ENCODE measurements at places on chromosomes 13 and 19.
A peak's percentile ranks its signal among the peaks of the same experiment; 100 is the strongest.

DNA sequence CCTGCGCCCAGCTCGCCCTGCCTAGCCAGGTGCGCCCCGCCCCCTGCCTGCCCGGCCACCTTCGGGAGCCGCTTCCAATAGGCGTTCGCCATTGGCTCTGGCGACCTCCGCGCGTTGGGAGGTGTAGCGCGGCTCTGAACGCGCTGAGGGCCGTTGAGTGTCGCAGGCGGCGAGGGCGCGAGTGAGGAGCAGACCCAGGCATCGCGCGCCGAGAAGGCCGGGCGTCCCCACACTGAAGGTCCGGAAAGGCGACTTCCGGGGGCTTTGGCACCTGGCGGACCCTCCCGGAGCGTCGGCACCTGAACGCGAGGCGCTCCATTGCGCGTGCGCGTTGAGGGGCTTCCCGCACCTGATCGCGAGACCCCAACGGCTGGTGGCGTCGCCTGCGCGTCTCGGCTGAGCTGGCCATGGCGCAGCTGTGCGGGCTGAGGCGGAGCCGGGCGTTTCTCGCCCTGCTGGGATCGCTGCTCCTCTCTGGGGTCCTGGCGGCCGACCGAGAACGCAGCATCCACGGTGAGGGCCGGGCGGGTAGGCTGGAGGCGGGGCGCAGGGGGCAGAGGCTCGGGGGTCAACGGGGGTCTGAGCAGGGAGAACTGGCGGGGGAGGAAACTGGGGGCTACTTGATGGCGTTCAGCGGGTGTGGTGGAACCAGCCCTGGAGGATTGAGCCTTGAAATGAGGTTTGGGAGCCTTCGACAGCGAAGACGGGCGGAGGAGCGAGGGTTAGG, at the start of gene SPINT2:
TSS of gene SPINT2 (plus strand) at position 88 of the 727 bp plus-strand sequence. CDS start at position 408, 320 bp downstream.
- no peak for DNase-seq

- no peak for DNase-seq
These were observed 240.0 kb upstream of the SGCG start for GRCh38 chr13:22940736-22941135.

GRCh38 chr13:103883164-103883563, 816.9 kb upstream of the SLC10A2 start:
- no peak for DNase-seq

DNA sequence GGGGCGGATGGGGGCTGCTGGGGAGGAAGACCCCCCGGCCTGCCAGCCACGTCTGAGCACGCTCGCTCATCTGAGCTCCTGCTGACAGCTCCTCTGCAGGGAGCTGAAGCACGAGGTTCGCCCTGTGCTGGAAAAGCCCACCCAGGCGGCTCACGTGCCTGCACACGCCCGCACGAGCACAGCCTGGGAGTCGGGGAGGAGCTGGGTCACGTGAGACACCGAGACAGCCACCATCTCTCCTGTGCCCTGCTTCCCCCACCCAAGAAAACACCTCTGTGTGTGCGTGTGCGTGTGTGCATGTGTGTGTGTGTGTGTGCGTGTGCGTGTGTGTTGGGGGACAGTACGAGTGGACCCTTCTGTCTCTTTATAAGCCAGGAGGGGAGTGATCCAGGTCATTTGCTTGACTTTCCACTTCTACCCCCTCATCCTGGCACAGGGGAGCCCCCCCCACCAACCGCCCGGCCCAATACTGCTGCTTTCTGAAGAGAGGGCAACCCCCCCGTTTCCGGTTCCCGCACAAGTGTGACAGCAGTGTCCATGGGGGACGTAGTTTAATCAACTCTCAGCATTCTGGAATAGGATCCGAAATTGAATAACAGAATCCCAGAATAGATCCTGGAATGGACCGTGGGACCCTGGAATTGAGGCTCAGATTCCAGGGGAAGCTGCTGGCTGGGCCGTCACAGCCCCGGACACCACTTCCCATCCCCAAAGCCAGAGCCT, 42.5 kb downstream of the CELF5 start:
- no peak for DNase-seq

- DNase-seq, result no peak
These were observed 228.6 kb downstream of the DNAJC15 start for GRCh38 chr13:43251961-43252360.

GRCh38 chr13:35255241-35255640, 221.2 kb downstream of the MAB21L1 start:
- no peak for DNase-seq

- DNase-seq, result no peak
These were observed 236.7 kb upstream of the IPO5 start for GRCh38 chr13:97716746-97717145.

- no peak for DNase-seq
These were observed 671 bp downstream of the MCOLN1 start for GRCh38 chr19:7522923-7523667.

GRCh38 chr19:46463516-46463915, 7.8 kb downstream of the PNMA8A start:
- DNase-seq, result no peak

- DNase-seq, result no peak
These were observed 7.9 kb upstream of the MYO16 start for GRCh38 chr13:108621462-108621861.

DNA sequence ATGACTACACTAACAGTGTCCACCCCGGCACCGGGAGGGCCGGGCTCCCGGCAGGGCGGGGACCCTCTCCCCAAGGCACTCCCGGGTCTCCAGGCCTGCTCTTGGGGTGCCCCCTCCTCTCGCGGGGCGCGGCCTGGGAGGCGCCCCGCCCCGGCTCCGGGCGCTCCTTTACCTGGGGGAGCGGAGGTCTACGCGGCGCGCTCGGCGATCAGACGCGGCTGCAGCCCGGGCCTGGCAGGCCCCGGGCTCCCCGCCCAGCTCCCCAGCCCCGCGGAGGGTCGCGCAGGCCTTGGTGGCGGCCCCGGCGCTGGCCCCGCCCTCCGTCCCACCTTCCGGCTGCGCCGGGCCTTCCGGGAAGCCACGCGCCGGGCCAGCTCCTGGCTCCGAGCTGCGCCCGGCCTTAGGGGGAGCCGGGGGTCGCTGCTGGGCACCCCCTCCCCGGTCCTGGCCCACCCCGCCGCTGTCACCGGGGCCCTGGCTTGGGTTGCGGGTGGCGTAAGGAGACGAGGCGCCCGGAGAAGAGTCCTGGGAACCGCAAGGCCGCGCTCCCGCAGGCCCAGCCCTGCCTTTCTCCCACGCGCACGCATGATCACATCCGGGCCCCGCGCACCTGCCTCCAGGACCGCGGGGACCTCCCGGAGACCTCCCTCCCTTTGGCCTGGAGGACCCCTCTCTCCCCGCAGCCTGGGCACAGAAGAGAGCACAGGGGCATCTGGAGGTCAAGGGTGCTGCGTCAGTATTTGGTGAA, at the start of gene C19orf12:
TSS of gene C19orf12 (minus strand) at position 309 of the 748 bp plus-strand sequence. CDS start 6,848 bp downstream, outside the sequence.
- DNase-seq, result peak; percentile 67

GRCh38 chr19:13066933-13067807, 35.5 kb downstream of the LYL1 start:
- DNase-seq, result no peak

DNA sequence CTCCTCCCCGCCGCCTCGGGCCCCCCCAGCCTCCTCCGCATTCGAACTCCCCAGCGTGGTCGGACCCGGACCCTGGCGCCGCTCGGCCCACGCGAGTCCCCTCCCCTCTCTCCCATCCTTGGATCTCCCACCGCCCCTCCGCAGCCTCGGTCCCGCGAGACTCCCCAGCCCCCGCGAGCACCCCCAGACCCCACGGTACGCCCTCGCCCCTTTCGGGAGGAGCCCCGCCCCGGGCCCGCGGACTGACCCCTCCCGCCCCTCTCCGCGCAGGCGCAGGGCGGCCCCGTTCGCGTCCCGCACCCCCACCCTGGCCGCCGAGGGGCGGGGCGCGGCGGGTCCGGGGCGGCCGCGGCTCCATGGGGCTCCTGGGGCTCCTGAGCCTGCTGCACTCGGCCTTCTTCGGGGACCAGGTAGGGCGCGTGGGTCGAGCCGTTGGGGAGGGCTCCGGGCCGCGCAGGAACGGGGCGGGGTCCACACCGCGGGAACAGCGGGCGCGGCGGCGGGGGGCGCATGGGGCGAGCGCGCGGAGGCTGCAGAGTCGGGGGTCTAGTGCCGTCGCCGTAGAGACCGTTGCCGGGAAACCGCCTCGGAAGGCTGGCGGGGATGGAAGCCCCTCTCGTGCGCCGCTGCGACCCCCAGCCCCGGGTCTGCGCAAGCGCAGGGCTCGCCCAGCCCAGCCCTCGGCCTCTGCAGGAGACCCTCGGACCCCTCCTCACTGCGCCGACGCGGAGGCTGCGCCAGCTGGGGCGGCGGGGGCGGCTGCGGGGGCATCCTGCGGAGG, 3.8 kb upstream of the APC2 start:
- no peak for DNase-seq

- no peak for DNase-seq
These were observed at the start of gene DAND5 for GRCh38 chr19:12969292-12969988. Gene DAND5 (plus strand): TSS chr19:12969576. CDS start chr19:12969661, 85 bp downstream.

GRCh38 chr19:2775556-2776430, 7.3 kb downstream of the SGTA start:
- peak; percentile 79 for DNase-seq

DNA sequence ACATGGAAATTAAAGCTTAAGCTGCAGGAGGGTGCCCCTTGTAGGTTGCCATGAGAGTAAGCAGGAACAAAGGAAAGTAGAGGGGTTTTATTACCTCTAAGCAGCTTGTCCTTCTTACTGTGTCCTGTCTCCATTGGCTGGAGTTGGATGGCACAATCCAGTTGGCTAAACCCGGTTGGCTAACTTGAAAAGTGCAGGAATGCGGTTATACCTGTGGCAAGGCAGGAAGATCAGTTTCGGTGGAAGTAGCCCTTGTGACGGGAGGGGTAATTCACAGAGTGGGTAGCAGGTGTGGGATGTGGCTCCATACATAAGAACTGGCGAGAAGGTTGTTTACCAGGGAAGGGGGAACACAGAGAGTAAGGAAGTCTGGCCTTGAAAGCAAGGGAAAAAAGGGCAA, 3.2 kb downstream of the ZNF726 start:
- DNase-seq, result no peak

DNA sequence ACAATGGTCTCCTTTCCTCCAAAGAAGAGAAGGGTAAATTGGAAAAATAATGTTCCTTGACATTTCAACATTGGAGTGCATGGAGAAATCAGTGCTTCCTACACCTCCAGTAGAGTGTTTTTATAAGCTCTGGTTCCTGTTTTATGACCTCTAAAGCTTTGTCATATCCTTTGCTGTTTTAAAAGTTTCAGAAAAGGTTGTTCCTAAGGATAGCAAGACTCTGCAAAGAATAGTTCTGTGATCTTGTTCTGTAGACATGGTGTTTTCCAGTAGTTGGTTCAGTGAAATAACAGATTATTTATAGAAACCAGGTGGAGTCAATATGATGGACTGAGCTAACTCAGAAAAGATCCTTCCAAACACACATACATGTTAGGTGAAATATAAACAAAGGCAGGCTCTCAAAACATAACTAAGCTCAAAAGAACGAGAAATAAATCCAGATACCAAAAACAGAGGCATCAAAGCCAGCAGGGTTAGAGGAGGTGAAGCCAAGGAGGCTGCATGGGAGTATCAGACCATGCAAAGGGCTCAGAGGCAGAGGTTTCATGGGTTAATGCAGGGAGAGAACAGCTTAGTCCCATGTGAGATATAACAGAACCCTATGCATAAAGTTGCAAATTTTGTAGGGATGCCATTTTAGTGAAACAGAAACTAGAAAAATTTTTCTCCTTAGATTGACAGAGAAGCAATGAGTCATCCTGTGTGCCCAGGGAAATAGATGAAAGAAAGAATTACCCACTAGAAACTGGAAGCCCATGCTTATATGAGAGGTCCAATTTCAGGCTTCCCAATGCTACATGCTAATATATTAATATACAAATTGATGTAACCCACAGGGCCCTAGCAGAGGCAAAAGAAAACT, 44.3 kb downstream of the SHISA2 start:
- DNase-seq, result no peak

DNA sequence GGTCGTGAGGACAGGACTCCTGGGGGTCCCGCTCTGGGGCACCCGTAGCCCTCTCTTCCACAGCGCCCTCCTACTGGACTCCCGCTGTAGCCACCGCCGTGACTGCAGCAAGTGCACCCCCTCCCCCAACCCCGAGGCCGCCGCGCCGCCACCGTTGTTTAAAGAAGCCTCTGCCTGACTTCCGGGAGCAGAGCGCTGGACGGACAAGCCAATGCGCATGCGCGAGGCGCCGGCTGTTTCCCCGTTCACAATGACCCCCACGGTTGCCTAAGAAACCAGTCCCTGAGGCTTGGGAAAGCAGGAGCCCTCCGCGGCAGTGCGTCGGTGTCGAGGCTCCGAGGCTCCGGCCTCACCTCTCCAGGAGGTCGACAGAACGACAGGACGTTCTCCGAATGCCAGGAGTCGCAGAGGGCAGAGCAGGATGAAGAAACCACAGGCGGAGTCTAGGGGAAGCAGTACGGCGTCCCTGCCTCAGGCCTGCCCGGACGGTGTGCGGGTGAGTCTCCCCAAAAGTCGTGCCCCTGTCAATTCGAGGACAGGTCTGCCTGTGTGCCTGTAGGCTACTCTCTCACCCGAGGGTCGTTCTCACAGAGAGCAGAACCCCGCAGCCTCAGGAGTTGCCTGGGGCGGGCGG, 70.5 kb upstream of the ZNF420 start:
- peak; percentile 47 for DNase-seq

DNA sequence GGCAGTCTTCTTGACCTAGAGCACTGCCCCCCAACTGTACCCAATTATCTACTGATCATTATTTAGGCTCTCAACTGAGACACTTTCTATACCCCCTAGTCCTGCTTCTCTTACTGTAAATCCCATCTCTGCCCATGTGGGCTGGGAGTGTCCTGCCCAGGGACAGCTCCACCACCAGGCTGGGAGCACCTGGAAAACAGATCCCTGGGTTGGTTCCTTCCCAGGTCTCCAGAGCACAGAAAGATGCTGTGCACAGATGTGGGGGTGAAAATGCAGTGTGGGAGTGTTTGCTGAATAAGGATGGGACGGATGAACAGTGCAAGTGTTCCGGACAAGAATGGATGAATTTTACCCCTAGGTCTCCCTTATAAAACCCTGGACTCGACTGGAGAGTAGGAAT, 12.7 kb downstream of the CYP4F2 start:
- DNase-seq, result no peak

GRCh38 chr13:28449826-28450773, 44.8 kb downstream of the FLT1 start:
- DNase-seq, result no peak

DNA sequence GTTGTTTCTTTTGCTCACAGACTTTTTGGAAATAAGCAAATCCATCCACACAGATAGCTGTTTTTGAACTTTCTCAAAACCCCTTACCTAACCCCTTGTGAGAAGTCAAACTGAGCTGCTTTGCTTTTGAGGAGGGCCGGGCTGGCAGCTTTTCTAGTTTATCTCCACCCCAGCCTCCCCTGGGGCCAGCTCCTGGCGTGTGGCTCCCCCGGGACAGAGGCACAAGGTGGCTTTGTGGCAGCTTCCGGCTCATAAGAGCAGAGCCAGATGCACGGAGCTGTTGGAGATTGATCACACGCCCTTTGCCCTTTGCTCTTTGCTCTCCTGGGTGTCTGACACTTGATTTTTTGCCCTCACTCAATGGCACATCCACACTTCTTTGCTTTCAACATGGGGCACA, 24.9 kb upstream of the RNF113B start:
- DNase-seq, result no peak

All from CD4-positive, alpha-beta T cell treated with Interleukin-6 for 4 hours (primary cell).